ENCODE measurements at places on chromosomes 2 and 18.

DNA sequence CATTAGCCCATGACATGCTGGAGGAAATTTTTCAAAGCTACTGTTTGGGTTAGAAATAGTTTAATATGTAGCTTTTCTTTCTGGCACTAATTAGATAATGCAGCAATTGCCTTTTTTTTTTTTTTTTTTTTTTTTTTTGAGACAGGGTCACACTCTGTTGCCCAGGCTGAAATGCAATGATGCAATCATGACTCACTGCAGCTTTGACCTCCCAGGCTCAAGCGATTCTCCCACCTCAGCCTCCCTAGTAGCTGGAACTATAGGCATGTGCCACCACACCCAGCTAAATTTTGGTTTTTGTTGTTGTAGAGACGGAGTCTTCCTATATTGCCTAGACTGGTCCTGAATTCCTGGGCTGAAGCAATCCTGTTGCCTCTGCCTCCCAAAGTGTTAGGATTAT is 136.2 kb downstream of the SP100 start:
- DNase-seq = no peak

DNA sequence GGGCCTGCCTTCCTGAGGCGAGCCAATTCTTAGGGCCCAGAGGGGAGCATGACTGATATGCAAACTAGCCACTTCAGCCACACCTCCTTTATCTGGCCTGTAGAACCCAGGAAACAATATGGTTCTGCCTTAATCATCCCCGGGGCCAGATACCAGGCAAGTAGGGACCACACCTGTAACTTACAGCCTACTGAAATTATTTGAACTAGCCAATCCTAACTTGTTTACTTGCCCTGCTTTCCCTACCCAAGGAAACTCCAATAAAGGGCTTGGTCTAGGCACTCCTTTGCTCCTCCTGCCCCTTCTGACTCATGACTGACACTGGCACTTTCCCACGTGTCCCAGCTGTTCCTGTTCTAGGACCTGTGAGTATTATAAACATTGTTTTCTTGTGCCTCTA is 57.6 kb downstream of the MYOM1 start:
- DNase-seq = no peak

- no peak for DNase-seq
Observed at GRCh38 chr18:25457601-25458000, 105.6 kb upstream of the ZNF521 start.

DNA sequence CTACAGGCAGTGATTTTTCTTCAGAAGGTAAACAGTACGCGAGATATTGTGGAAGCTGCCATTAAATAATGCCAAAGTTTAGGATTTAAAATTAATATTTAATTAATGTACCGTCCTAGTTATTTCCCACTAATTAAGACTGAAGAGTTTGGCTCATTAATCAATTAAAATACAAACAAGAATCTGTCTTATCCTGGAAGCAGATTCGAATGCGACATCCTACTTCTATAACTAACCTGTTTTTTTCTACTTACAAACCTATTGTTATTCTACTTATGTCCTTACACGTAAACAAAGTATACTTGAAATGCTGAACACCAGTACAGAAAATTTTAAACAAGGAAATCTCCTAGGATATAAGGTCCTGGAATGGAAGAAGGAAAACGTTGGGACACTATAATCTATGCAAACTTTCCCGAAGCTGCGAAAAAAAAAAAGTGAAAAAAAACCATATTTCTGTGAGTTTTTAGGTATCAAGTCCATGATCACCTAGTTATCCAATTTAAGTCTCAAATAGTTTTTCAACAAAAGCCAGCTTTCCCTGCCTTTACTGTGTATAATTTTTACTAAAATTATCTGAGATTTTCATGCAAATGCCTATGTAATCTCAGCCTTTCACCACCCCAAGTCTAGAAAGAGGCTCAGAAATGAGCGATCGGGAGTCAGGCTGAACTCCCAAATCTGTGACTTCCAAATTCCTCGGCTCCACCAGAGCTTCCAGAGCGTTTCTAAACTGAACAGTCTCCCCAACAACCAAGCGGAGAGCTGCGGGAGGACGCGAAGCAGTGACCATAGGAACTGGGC is 1.2 kb upstream of the C2orf15 start:
- no peak for DNase-seq

GRCh38 chr2:47172156-47172921 is 17.2 kb upstream of the STPG4 start:
- DNase-seq = no peak

GRCh38 chr18:23634692-23635091 is 28.0 kb downstream of the ANKRD29 start:
- no peak for DNase-seq

Data from chondrocyte (in vitro differentiated cells).